ENCODE measurements at places on chromosomes 1 and 21. TPM values are rescaled to one million over a fixed set of nuclear protein-coding genes. Genes with fewer than 3 reads are reported as not detected.

SLFNL1 gene
- total RNA-seq, result 10.5 TPM

CLDN17 gene
- not detected for total RNA-seq

BTBD19 gene
- not detected for total RNA-seq

RYR2 gene
- 1.8 TPM for total RNA-seq

SRSF4 gene
- 328 TPM for total RNA-seq

EXO1 gene
- 5.5 TPM for total RNA-seq

GBP1 gene
- 7.6 TPM for total RNA-seq

GPR52 gene
- total RNA-seq, result not detected

IL12RB2 gene
- 0.29 TPM for total RNA-seq

INSRR gene
- total RNA-seq, result not detected

ATP1A4 gene
- total RNA-seq, result not detected

SERTAD4 gene
- total RNA-seq, result 5.4 TPM

DNA sequence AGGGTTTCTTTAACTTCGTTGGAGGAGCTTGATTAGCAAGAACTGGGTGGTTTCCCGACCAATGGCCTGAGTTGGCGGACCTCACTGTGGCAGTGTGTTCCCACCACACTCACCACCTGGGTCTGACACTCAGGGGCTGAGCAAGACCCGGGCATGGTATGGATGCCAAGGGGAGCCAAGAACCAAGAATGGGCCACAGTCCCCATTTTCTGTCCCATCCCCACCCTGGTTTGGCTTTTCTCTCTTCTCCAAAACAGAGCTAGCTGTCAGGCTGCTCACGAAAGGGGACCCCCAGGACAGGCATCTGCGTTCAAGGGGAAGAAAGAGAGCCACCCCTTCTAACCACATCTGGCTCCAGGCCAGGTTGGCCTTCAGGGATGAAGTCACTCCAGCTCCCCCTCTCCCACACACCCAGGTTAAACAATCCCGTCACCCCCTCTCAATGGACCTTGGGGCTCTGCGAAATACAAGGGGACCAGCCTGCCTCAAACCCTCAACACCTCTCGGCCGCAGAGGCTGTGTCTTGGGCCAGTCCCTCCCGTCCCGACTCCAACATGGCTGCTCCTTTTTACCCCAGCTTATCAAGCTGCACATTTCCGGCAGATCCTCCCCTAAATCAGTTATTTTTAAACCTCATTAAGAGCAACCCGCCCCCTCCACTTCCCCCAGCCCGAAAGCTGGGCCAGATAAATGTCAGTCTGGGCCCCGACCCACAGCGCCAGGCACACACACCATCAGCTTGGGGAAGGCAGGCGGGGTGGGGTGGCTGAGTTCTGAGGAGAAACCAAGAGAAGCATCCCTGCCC, 3.4 kb downstream of the TAGLN2 start:
- DNase-seq, result no peak

DNA sequence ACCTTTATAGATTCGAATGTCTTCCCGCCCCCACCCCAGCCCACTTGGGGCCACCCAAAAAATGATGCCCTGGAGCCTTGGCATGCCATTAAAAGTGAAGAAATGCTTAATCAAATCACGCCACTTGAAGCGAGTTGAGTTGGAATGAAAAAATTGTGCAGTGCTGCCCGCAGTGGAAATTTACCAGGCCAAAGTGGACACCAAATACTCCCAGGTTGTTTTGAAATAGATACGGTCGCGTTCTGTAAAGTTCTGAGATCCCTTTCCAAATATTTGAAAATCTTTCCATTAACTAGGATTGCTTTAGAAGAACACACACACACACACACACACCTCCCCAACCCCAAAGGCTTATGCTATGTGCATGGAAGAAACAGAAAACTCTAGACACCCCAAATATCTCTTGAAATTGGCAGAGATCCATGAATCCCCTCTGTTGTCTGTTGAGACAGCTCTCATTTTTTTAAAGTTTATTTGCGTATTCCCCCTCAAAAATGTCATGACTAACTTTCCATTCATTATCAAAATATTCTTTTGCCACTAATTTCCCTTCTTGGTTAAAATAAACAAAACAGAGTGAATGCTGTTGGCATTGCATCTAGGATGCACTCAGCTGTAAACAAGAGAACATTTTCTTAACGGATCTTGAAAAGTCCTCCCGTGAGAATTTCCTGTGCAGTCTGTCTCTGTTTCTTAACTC, 142.3 kb upstream of the KCNE2 start:
- DNase-seq, result no peak

- peak; percentile 77 for DNase-seq
Measured at GRCh38 chr21:34669149-34669879, 520 bp downstream of the CLIC6 start.

DNA sequence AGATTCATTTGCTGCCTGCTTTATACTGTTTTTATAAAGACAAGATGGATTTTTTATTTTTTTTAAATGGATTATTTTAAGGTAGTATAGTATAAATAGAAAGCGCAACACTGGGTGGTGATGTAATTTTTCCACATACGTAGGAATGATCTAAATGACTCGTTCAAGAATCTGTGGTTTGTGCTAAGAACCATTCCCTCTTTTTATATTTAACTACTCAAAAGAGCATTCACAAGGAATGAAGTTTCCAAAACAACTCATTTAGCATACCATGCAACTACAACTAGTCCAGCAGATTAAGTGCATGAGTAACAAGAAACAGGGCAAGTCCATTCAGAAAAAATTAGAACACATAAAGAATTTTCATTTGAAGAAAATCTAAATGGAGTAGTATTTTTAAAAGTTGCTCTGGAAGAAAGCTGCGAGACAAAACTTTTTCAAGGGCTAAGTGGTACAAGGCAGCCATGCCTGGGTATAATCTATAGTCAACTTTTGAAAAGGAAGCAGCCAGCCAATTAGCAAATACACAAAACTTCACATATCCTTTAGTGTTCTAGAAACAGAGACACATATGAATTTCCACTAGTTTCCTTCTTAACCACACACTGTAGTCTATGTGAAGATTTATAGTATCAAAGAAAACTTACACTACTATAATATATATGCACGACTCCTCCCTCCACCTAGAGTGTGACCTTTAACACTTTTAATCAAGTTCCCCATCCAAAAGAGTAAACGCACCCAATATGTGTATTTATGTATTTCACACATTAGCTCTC, 23.4 kb downstream of the GTF2B start:
- DNase-seq, result no peak

DNA sequence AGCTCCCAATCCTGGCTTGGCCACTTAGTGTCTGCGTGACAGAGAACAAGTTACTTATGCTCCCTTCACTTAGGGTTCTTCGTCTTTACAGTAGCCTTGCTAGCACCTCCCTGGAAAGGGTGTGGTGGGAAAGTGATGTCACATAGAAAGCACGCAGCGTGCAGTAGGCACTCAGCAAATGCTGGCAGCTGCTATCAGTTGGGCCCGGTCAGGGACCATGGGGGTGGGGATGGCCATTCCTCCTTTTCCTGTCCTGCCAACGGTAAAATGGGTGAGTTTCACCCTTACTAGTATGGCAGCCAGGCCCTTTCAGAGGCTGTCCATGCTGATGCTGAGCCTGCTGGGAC, 6.2 kb upstream of the KCNA10 start:
- no peak for DNase-seq

- DNase-seq, result no peak
Measured at GRCh38 chr1:244448279-244449036, 3.3 kb downstream of the ADSS2 start.

GRCh38 chr1:228691926-228692325, 43.4 kb upstream of the RHOU start:
- peak; percentile 32 for DNase-seq

- no peak for DNase-seq
Measured at GRCh38 chr1:152667648-152668047, 4.5 kb downstream of the LCE2D start.

GRCh38 chr1:29368936-29369932, 132.9 kb downstream of the PTPRU start:
- DNase-seq, result no peak

GRCh38 chr1:86155807-86156565, 586 bp downstream of the COL24A1 start:
- no peak for DNase-seq

DNA sequence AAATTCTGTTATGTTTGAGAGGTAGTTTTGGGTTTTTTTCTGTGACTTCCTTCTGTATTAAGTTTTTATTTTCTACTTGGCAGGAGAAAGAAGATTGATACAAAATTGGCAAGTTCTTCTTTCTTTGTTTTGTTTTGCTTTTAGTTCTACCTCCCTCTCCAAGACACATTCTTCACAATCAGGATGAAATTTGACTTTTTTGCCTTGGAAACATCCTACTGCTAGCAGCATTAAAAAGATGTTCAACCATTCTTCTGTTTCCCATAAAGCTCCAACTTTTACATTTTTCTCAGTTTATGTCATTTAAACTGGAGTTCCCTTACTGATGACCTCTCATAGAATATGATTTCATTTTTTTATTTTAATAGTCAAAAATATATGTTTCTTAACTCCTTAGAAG, 234.8 kb downstream of the NCAM2 start:
- no peak for DNase-seq

GRCh38 chr21:39141502-39141901, 41.7 kb downstream of the PSMG1 start:
- no peak for DNase-seq

DNA sequence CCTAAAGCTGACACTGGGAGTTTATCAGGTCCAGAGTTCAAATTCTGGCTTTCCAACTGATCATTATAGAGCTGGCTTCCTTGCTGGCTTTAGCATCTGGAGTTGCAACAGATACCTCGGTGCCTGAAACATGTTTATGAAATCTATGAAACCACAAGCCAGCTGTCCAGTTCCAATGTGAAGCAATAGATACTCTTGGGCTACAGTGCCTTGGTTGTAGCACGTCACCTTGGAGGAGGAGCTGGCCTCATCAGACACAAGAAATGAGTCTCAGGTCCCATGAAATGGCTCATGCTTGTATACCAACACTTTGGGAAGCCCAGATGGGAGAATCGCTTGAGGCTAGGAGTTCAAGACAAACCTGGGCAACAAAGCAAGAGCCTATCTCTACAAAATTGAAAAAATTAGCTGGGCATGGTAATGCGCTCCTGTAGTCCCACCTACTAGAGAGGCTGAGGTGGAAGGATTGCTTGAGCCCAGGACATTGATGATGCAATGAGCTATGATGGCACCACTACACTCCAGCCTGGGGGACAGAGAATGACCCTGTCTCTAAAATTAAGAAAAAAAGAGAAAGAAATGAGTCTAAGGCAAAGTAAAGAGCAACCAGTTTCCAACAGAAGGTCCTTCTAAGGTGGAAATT, 132.5 kb upstream of the ZNF648 start:
- DNase-seq, result no peak

DNA sequence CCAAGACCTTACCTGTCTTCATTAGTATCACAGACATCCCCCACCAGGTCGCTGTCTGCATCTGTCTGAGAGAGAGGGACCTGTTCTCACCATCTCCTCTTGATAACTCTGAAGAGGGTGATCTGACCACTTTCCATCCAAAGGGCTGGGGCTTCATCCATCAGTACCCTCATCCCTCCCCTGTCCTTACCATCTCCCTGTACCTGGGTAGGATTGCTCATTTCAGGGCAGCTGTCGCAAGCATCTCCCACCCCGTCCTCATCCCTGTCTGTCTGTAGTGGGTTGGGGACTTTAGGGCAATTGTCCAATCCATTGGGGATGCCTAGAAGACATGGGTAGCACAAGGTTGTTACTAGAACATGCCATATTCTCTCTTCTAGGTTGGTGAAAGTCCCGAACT, 7.9 kb downstream of the THBS3 start:
- no peak for DNase-seq

GRCh38 chr1:166327886-166328285, 161.1 kb upstream of the FAM78B start:
- DNase-seq, result no peak

- no peak for DNase-seq
Measured at GRCh38 chr1:179029321-179029759, 3.6 kb downstream of the FAM20B start.

- no peak for DNase-seq
Measured at GRCh38 chr1:29397981-29398380, 161.7 kb downstream of the PTPRU start.
